NCI-H460 (cell line): ENCODE measurements at places on chromosomes 3 and 15.
A peak's percentile ranks its signal among the peaks of the same experiment; 100 is the strongest.

- DNase-seq = peak; percentile 16
Measured at GRCh38 chr15:34366271-34367065, 528 bp downstream of the LPCAT4 start.

GRCh38 chr15:97084650-97085049, 754.1 kb downstream of the NR2F2 start:
- no peak for DNase-seq

DNA sequence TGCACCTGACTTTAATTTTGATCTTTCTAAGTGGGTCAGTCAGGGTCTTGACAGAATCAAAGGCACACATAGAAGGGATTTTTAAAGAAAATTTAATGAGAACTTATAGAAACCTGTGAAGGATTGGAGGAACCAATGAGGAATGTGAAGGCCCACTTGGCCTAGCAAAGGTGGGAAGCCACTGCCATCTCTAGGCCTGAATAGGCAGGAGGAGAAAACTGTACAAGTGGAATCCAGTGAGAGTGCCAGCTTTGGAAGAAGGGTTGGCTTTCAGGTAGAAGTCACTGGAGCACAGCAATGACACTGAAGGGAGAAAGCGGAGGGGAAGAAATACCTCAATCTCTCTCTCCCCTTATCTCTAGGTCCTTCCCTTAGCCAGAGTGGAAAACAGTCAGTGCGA, 380.7 kb upstream of the KCNMB2 start:
- DNase-seq = no peak

GRCh38 chr3:171514466-171514865, 54.3 kb upstream of the TNIK start:
- DNase-seq = no peak
